ENCODE measurements at places on chromosomes 6 and 20.
A peak's percentile ranks its signal among the peaks of the same experiment; 100 is the strongest.

GRCh38 chr20:9071976-9072726, 3.3 kb downstream of the PLCB4 start:
- DNase-seq, result no peak

DNA sequence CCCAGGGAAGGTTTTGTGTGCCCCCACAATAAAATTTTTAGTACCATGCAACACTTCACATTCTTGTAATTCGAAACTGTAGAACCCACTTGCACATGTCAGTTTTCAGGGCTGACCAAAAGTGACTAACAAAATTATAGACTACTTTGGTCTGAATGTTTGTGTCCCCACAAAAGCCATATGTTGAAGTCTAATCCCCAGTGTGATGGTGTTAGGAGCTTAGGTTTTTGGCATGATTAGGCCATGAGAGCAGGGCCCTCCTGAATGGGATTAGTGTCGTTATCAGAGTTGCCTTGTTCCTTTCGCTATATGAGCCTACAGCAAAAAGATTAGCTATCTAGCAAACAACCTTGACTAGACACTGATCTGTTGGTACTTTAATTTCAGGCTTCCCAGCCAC, 49.0 kb upstream of the TENT5A start:
- no peak for DNase-seq

DNA sequence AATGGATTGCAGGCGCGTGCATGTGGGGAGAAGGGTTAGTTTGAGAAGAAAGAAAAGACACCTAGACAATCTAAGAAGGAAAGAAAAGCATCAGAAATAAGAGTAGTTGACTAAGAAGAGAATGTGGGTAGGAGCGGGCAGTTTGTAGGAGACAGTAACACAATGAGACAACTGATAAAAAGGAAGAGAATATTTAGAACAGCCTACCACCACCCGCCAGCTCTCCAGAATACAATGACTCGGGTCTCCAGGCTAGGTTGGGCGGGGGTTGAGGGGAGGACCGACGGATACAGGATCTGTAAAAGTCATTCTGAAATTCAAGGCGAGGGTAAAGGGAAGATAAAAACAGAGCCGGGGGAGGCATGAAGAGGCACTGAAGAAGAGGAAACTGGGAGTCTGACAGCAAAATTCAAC, 712 bp downstream of the ABHD16A start:
- DNase-seq, result no peak

DNA sequence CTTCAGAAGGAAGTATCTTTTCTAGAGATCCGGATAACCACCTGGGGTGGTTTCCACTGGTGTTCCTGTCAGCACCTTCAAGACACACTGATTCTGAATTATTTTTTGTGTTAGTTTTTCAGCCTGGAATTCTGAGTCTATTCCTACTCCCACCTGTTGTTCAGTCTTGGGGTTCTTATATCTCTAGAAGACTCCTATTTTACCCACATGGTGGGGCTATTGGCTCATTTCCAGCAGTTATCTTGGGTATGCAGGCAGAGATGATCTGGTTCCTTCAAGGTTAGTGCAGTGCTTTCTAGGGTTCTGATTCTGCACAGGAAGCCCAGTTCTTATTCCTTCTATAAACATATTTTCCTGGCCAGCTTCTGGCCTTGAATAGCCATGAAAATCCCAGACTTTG, 175.6 kb upstream of the PDE7B start:
- DNase-seq, result peak; percentile 30

- no peak for DNase-seq
These were observed 28.7 kb upstream of the PHACTR3 start for GRCh38 chr20:59575653-59576052.

DNA sequence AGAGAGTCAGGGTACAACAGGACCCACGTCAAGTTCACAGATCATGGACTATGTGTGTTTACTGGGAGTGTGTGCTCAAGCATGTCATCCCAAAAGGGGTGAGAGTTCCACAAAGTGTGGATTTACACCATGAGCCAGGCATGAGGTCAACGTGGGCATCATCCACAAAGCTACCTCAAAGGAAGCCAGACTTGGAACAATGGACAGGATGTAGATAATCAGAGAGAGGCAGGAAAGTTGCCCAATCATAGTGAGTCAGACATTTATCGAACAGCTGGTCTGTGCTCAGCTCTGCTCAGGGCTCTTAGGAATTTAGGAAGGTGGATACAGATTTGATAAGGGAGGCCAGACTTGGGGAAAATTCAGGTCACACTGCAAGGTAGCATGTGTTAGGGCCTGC, 317.2 kb upstream of the CDYL start:
- no peak for DNase-seq

DNA sequence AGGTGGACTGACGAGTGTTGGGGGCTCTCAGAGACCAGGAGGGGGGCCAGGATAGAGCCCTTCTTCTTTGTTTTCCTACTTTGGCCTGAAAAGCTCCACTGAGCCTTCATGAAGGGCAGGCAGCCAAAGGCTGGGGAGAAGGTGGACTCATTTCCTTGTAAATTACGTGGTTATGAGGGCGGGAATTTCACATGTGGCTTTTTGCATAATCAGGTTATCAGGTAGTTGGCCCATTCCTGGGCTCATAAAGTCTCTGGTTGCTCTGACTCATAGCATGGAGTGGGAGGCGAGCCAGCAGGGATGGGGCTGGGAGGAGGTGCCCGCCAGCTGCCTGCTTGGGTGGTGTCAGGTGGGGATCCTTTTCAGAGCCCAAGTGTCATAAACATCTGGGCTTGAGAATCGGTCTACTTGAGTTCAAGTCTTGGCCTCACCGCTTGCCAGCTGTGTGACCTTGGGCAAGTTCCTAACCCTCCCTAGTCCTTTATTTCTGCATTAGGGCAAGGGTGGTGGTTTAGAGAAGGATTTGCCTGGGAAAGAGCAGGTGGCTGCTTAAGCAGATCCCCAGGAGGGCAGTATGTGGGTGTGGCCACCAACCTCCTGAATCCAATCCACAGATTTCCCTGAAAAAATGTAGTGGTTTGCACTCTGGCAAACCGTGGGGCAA, 26.5 kb upstream of the RNF24 start:
- DNase-seq, result no peak

DNA sequence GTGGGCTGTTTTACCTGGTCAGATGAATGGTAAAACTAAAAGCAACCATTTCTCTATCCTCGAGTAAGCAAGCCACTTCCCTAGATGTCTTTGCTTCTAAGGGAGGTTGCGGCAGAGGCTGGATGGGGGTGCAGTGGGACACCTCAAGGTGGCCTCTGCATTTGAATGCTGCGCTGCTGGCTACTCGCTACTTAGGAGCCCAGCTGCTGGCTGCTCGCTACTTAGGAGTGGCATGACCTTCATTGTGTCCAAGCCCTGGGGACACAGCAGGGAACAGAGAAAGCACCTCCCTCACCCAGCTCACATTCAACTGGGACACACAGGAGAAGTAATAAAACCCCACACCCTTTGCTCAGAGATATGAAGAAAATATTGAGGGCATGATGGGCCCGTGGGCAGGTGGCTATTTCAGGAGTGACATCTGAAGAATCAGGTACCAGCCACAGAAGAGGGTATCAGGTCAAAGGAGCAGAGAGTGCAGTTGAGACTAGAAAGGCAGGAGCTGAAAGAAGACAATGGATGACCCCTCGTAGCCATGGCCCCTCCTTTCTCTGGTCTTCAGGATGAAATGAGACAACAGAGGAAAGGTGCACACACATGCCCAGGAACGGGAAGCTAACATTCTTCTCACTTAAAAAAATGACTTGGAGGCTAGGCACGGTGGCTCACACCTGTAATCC, 149.4 kb downstream of the ZMYND8 start:
- no peak for DNase-seq

DNA sequence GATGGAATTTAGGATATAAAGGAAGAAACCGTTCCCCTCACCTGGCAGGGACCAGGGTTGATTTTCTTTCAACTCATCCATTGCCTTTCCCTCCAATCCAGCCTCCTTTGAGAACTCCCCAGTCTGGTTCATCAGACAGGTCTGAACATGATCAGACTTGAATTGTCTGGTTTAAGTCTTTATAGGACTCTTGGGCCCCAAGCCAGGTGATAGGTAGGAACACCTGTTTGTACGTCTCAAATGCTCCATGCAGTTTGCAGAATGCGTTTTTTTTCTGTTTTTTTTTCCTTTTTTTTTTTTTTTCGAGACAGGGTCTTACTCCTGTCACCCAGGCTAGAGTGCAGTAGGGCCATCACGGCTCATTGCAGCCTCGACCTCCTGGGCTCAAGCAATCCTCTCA, 4.1 kb upstream of the CEP250 start:
- no peak for DNase-seq

GRCh38 chr6:132207991-132208390, 193.3 kb downstream of the MOXD1 start:
- no peak for DNase-seq

DNA sequence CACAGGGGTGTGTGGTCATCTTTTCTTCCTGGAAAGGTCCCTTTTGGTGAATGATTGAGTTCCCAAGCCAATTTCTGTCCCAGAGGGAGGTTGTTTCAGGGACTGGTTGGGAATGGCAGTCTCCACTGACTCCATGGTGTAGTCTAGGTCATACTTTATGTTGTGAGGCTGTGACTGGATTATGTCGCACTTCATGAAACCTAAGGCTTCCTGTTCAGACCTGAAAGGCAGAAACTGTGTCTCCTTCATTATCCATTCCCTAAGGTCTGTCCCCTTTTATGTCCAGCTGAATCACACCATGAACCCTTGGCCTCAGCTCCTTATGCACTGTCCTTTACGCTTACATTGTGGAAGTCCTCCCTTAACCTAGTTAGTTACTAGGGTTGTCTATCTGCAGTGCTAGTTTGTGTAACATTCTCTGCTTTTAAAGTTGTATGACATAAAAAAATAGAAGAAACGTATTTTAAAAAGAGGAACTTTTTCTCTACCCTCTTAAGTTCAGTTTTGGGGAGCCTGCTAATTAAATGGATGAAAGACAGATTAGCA, 191.3 kb downstream of the JARID2 start:
- DNase-seq, result no peak

- DNase-seq, result peak; percentile 84
These were observed at the start of gene TTPAL for GRCh38 chr20:44475694-44476560. TTPAL (plus strand) TSS chr20:44475874; CDS start chr20:44480000, 4,126 bp downstream.

DNA sequence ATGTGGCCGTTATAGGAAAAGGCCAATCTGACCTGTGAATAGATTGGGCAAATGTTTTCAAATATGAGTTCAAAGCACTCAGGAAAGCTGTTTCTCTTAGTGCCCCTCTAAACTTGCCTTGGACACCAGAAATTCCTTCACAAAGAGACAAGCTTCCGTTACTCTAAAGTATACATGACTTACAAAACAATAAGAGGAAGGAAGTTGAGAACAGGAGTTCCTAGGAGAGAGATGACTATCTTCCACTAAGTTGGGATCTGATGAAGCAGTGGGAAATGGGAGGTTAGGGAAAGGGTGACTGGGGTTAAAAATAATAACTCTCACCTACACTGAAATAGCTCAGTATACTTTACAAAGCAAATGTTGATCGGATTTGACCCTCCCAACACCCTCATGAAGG, 50.0 kb downstream of the ISM1 start:
- no peak for DNase-seq

DNA sequence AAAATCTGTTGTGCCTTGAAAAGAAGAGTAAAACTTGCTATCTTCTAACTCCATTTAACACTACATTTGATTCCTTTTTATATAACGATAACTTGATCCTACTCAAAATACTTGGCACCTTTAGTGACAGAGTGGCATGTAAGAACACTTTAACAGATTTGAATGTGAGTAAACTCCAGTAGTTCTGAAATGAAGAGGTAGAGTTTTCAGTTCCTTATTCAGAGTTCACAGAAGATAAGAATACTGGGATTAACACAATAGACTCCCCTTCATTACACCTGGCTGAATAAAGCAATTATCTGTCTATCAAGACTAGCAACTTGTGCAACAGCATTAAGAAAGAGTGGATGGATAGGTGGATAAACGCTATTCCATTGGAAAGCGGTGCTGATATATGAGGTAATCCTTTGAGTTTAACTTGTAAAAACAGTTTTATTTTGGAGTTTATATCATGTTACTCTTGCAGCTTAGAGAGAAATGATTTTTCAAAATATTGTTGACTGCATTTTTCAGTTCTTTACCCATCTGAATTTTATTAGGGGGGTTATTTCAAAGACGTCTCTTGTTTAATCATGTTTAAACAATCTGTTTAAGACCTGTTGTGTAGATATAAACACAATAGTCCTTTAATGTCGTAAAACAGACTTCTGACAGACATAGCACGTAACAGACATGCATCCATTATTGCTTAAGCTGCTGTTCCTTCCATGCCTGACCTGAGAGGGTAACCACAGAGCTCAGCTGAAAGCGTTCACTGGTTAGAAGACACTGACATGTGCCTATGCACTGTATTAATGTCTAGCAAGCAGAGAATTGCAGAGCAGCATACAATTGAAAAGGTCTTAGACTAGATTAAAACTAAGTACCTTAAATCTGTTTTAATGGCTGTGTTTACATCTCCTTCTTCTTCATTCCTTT, 102.4 kb upstream of the SUPT3H start:
- DNase-seq, result no peak

- DNase-seq, result no peak
These were observed 195.7 kb upstream of the FOXQ1 start for GRCh38 chr6:1116149-1116548.

DNA sequence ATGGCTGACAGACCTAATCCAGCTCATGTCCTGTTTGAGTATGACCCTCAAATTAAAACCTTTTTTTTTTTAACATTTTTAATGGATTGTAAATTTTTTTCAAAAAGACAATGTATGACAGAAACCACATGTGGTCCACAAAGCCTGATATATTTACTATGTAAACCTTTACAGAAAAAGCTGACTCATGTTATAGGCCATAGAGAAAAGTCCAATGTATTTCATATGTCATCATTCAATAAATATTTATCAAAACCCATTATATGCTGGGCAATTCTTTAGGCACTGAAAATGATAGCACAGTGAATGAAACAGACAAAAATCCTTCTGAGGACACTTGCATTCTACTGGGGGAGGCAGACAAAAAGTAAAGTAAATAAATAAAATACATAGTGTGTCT, 826.2 kb upstream of the FLRT3 start:
- no peak for DNase-seq

GRCh38 chr20:1819311-1820137, 75.7 kb upstream of the SIRPA start:
- no peak for DNase-seq

DNA sequence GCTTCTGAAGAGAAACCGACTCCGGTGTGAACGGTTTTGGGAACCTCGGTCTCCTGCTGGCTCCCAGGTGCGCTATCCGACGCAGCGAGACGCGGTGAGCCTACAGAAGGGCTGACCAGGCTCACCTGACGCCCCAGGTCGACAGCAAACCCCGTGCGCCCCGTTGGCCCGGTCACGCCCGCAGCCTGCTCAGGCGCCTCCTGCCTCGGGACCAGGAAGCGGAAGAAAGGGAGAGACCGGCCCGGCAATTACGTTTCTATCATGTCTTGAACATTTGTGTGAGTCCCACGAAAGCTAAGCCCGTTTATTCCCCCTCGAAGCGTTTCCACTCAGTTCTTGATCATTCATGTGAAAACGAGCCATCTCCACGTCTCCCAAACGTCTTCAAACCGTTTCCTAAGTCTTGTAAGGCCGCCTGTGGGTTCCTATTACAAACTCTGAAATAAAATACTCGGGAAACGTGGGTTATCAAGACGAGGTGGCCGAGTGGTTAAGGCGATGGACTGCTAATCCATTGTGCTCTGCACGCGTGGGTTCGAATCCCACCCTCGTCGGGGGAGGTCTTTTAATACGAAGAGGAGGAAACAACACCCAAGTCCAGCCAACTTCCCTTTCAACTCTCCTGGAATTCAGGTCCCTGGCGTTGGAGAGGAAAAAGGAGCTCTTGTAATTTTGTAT, 150.5 kb upstream of the PRSS16 start:
- peak; percentile 1 for DNase-seq

GRCh38 chr6:99901596-99902384, 92.2 kb downstream of the MCHR2 start:
- no peak for DNase-seq

GRCh38 chr6:136762022-136762975, 30.0 kb downstream of the MAP3K5 start:
- no peak for DNase-seq
